ENCODE measurements at places on chromosomes 12 and 14.

GRCh38 chr14:51823706-51824105 is 36.7 kb upstream of the GNG2 start:
- no peak for DNase-seq

- DNase-seq, result no peak
Measured at GRCh38 chr12:25705261-25705660, 152.2 kb upstream of the LMNTD1 start.

DNA sequence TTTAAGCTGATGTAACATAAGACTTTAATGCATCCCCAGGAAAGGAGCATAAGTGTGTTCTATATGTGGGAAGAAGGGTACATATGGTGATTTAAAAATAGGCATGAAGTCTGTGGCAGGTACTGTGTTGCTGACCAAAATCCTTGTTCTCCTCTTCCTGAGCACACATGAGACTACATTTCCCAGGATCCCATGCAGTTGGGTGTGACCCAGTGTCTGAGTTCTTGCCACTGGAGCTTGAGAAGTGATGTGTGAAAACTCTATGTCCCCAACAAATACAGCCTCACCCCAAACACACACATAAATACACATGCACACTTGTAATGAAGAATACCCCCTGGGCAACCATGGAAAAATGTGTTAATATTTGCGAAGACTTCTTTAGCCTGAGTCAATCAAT is 8.5 kb upstream of the SMIM10L1 start:
- DNase-seq, result no peak

GRCh38 chr12:64207453-64207852 is 14.6 kb downstream of the KICS2 start:
- no peak for DNase-seq

DNA sequence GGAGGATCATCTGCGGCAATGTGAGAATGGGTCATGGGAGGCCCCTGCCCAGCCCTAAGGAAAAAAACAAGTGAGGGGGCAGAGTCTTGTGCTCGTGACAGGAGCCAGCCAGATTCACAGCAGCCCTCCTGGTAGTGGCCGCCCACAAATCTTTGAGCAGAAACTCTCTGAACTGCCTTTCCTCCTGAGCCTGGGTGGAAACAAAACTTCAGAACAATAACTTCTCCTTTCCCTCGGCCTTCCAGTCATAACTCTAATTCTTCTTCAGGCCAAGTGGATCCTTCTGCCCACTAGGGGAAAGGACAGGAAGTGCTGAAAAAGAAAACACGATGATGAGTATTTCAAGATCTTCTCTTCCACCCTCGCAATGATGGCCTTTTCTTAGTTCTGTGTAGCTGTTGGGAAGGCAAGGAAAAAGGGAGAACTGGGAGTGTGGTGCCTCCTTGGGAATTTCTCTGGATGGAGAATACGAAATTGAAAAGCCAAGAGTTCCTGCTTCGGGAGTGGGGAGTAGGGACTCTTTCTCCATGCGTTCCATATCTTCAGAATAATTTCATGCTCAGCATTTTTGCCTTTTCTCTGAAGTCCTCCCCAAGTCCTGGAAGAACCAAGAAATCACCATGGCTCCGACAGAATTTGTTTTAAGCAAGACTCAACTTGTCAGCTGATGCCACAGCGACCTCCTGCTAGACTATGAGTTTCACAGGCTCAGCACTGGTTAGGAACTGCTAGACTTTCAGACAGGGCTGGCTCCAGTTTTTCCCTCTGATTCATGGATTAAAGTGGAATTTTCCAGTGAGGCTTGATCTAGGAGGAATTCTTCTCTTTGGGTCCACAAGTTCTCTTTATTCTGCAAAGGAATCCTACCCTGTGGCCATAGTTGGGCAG is 188.9 kb downstream of the CAND1 start:
- DNase-seq, result no peak

- DNase-seq, result no peak
Measured at GRCh38 chr12:107571492-107571891, 114.1 kb upstream of the PWP1 start.

DNA sequence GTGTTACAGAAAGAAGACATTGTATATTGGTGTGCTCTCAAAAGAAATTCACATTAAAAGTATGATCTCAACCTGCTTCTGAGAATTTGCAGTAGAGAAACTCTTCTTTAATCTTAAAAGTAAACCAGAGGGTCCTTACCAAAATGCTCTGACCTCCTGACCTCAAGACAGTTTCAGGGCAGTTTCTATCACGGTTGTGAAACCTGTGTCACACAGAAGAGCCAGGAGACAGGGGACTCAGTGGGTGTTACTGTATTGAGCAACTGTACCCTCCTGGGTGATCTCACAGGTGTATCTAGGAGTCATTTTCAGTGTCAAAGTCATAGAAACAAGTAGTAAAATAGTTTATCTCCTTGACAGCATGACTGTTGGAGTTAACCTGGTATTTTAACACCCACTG is 178.0 kb downstream of the GRIP1 start:
- DNase-seq, result no peak

GRCh38 chr12:94832780-94833681 is 170.5 kb downstream of the NDUFA12 start:
- no peak for DNase-seq

DNA sequence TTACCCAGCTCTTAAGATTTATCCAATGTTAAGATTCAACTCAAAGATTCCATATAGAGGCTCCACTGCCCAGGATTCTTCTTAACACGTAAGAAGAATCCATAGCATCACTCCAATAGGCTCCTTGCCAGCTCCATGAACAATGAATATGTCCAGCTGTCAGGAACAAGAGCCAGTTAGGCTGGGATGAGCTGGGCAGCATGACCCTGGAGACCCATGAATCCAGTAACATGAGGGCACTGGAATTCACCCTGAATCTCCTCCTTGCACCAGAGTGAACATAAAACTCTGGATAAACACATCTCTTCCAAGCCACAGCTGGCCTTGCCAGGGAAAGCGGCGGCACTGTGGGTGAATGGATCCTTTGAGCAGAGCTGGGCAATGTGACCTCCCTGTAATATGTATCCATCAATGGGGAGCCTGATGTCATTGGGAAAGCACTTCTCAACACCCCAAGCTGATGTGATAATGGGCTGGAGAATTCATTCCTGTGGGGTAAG is 24.4 kb upstream of the TC2N start:
- DNase-seq, result no peak

GRCh38 chr14:93230539-93230938 is 23.5 kb downstream of the UBR7 start:
- DNase-seq, result no peak

DNA sequence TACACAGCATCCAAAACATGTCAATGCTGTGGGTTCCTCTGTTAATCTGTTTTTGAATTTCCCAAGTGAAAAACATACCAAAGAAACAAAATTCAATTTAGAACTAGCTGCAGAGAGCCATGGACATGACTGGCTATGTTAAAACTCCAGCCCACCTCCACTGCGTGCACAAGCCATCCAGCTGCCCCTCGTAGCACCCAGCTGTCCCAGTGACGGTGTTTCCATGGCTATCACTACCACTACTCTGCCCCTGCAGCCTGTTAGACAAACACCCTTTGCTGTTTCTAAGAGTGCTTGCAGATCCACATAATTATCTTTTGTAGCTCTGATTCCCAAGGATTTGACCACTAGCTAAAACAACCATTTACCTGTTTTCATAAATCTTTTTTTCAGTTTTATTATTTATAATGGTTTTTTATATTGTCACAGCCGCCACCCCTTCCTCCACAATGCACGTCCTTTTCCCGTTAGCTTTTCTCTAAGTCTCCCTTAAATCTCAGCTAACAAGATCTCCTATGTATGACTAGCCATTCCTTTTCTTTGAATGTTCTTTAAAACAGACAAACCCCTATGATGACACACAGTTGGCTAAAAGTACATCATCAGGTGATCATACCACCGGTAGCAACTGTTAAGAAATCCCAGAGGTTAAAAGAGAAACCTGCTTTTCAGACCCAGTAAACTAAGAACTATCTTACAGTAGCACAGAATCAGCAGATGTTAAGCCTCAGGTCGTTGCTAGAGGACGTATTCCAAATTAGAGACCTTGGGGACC is 37.8 kb upstream of the NAA30 start:
- no peak for DNase-seq

Data from activated CD4-positive, CD25-positive, alpha-beta regulatory T cell treated with anti-CD3 and anti-CD28 coated beads, Interleukin-2, amount 50 U/mL, for 72 hours (primary cell).